ENCODE measurements at places on chromosomes 7 and 10.

DNA sequence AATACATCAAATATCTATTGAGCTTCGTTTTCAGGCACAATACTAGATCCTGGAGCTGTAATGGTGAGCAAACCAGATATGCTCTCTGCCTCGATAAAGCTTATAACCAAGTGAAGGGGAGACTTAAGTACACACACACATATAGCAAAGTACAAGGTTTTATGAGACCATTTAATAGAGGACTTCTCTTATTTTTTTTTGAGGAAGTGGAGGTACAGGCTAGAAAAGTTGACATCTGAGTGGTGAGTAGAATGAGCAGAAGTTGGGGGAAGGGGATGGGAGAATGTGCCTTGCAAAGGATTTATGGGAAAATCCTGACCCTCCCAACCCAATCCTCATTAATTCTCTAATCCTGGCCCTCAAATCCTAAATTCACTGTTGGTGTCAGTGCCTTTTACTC is 7.7 kb downstream of the CCDC136 start:
- DNase-seq: no peak

GRCh38 chr10:36224431-36224985 is 582.4 kb upstream of the FZD8 start:
- DNase-seq: no peak

GRCh38 chr7:142482891-142483658 is 225.2 kb upstream of the PRSS58 start:
- DNase-seq: no peak

DNA sequence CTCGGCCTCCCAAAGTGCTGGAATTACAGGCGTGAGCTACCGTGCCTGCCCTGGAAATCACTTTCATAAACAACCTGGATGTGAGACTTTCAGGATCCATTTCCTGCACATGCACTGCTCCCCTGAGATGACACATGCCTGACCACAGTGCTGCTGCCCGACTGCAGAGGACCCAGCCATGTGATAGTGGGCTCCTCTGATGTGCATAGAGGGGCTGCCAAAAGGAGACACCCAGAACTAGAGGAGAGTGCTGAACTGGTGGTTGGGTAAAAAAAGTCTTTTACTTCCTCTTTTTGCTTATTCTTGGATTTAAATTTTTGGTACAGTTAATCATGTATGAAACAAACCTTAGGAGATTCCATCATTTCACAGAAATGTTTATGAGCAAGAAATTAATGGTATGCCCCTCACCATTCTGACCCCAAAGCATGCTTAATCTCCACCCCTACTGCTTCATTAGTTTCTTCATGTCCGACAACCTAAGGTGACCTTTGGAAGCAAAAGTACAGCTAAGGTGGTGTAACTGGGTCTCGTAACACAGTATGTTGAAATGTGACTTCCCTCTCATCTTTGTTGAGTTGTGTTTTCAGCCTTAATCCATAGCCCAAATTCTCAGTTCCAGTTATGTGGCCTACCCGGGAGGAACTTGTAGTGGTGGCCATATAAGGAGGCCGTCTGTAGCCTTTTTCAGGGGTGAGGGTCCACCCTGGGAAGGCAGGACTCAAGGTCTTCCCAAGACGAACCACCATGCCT is 111.1 kb downstream of the RNF216 start:
- no peak for DNase-seq

DNA sequence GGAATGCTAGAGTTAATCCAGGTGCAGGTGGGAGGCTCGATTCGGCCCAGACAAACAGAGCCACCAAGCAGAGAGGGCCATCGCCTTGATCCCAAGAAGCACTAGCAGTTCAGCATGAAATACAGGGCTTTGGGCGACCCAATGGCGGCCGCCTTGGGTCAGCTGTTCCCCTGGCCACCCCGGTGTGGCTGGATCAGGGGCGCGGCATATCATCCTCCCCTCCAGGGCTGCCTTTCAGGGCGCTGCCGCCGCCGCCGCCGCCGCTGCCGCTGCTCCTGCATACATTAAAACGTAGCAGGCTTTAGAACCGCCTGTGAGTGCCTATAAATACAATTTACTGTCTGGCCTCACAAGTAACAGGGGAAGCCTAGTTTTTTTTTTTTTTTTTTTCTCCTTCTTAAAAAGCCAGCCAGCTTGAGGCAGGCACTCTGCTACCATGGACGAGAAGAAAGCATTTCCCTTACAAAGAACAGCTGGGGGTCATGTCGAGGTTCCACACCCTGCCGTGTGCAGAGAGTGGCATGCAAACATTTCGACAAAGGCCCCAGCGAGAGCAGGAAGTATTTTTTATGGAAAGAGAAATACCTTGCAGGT is 57.7 kb upstream of the EFCAB10 start:
- DNase-seq: no peak

- DNase-seq: no peak
These were observed at the start of gene CPA2 for GRCh38 chr7:130266258-130266960. TSS of gene CPA2 (plus strand) at chr7:130266863. CDS start at chr7:130266882, 19 bp downstream.

DNA sequence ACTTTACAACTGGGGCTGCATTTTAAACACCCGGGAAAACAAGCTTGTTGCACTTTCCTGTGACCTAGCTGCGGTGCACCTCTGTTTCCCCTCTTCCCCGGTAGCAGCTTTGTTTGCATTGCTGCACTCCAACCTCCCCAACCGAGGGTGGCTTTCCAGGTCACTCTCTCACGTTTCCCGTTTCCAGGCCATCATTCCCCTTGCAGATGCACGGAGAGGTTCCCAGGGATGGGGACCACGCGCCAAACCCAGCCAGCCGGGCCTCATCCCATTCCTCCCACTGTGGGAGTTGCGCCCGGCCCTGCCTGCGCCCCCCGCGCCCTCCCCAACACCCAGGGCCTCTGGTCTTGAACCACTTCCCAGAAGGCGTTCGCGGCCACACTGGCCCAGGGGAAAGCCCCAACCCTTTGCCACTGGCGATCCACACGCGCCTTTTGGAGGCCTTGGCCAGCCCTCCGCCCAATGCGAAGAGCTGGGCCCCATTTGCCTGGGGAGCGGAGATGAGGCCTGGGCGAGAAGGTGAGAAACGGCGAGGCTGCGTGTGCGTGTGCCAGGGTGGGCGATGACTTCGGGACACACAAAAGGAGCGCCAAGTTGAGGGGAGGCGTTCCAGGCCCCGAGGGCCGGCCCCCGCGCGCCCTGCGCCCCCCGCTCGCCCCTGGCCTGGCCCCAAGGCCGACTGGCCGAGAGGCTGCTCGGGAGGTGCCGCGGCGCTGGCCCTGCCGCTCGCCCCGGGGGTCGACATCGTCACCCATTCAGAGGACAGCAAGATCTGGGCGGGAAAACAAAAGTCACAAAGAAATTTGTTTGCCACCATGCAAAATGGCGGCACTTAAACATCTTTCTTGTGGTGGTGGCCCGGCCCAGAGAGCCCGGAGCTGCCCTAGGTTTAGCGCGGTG is 15.9 kb downstream of the SKIDA1 start:
- no peak for DNase-seq

DNA sequence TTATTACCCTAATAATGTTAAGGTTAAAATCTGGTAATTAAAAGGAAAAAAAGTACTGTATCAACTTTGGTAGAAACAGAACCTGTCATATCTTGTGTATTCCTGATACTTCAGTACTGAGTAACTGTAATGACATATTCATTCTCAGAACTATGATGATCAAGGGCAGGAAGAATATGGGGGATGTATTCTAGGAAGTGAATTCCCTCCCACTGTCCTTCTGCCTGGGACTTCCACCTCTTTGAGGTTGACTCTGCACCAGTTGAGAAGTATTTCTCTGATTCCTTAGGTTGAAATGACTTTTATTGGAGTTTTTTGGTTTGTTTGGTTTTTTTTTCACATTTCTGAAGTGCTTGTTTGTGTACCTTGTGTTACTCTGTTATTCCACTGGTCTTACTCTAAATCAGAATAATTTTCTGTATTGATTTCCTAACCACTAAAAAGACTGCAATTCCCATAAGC is 36.9 kb downstream of the WASL start:
- DNase-seq: no peak

- no peak for DNase-seq
These were observed 185.2 kb downstream of the DKK1 start for GRCh38 chr10:52499281-52499680.

GRCh38 chr10:87579563-87579962 is 74.9 kb downstream of the MINPP1 start:
- no peak for DNase-seq

DNA sequence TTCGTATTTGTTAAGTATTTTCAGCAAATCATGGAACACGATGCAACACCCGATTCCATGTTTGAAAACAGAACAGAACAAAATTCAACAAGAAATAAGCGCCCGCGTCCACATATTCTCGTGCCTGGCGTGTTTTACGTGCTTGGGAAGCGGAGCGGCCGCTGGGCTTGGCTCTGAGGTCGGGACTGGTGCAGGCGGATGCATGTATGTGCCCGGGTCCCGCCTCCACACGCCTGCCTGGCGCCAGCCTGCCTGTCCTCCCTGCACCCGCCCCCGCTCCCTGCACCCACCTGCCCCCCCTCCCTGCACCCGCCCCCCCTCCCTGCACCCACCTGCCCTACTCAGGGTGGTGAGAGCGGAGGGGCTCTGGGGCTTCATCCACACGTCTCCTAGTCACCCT is 454.5 kb downstream of the DNAJB6 start:
- no peak for DNase-seq

GRCh38 chr10:32140403-32140802 is 84.2 kb upstream of the KIF5B start:
- no peak for DNase-seq

DNA sequence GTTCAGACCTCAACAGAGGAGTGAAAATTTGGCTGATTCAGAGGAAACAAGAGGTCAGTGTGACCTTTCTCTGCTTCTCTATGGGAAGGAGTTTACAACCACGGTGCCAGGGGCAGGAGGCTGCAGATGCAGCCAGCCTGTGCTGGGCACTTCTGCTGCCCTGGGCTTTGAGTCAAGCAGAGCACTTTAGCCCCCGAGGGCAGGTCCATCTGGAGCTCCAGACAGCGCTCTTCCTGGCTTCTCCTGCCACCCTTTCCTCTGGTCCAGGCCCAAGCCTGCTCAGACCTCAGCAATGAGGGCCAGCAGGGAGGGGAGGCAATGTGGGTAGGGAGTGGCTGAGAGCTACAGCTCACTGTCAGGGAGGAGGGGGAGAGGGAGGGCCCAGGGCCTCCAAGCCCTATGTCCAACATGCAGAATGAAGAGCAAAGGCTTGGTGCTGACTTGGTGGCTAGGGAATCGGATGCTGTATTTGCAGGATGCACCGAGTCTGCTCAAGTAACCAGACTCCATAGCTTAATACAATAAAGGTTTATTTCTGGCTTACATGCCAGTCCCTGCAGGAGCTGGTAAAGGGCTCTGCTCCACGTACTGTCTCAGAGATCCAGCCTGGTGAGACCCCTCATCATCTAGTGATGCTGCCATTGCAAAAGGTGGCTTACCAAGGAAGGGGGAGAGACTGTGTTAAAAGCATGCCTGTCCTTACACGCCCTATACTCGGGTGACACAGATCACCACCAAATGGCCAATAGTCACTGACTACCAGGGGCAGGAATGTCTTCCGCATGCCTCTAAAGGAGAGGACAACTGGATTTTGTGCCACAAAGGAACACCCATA is 481.6 kb downstream of the RPS24 start:
- DNase-seq: no peak

GRCh38 chr10:31157123-31158010 is 125.7 kb upstream of the ZNF438 start:
- DNase-seq: no peak

- no peak for DNase-seq
These were observed 27.1 kb downstream of the KLF6 start for GRCh38 chr10:3757638-3758490.

GRCh38 chr10:10778959-10779358 is 238.7 kb upstream of the CELF2 start:
- DNase-seq: no peak

DNA sequence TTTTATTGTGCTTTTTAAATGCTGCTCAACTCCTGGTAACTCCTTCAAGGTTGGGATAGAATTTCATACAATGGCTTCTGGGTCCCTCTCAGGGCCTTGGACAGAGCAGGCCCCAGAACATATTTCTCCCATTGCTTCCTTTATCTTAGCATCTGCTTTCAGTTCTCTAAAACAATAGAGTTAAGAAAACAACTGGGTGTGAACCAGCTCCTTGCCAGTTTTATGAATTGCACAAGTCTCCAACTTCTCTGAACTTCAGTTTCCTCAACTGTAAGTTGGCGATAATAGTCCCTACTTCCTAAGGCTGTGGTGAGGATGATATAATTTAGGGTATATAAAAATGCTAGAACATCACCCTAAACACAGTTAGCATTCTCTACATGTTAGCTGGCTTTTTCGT is 77.0 kb upstream of the INHBA start:
- no peak for DNase-seq

GRCh38 chr10:15897287-15897686 is 37.0 kb upstream of the MINDY3 start:
- DNase-seq: no peak

- no peak for DNase-seq
These were observed 169.7 kb downstream of the SPAG6 start for GRCh38 chr10:22515009-22515408.

DNA sequence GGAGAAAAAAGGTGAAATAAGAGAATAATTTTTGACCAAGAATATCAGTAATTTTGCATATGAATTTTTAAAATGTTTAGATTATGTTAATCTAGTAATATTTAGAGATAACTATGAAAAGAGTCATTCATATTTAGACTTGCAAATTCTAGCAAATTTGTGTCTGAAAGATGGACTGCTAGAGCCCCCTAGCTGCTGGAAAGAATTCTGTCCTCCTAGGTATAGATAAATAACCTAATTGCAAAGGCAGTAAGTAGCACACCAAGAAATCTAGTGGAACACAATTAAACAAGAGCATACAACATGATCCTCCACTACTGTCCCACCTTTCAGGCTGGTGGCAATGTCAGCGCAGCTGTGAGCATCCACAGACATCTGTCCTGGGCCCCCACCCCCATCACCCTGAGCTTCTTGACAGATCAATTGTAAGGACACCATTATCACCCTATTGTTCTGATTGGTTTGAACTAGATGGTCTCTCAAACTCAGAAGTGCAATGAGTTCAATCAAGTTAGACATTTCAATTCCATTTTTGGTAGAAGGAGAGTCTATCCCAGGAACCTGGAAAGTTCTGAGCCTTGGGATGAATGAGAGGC is 15.0 kb upstream of the GFRA1 start:
- DNase-seq: no peak

- no peak for DNase-seq
These were observed 123.3 kb downstream of the USP6NL start for GRCh38 chr10:11488126-11488525.

GRCh38 chr10:1287487-1287886 is 231.3 kb downstream of the WDR37 start:
- no peak for DNase-seq

- DNase-seq: no peak
These were observed 1472.6 kb upstream of the CELF2 start for GRCh38 chr10:9545073-9545472.

- no peak for DNase-seq
These were observed 50.0 kb downstream of the VCL start for GRCh38 chr10:74047871-74048270.

DNA sequence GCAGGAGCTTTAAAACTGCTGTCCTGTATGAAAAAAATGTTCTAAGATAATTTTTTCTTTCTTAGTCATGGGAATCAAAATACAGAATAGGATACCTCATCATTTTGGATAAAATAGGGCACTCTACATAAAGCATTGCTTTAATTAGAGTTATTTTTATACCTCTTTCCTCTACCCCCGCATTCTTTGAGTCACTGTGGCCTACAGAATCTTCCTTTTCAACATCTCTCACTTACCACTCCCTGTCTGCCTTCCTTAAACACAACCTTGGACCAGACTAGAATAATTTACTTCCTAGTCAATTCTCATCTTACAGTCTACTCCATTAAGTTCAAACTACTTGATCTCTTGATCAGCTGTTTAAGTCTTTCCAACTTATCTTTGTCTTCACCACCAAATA is 462.3 kb downstream of the PHTF2 start:
- DNase-seq: no peak
